ENCODE measurements at places on chromosomes 11 and 22. TPM values are rescaled to one million over a fixed set of nuclear protein-coding genes. Genes with fewer than 3 reads are reported as not detected.

- no peaks in the 10 kb centered on the region for H3K27me3 ChIP-seq
- no peak for DNase-seq
- no peaks in the 10 kb centered on the region for H3K36me3 ChIP-seq
- H3K27ac ChIP-seq: no peak overlapping the region
- peak overlapping the region; percentile 93 for H3K4me3 ChIP-seq
These were observed 1.4 kb downstream of the PI4KA start for GRCh38 chr22:20857247-20857643.

- H3K4me1 ChIP-seq: peaks cover 17% of the 10 kb centered on the region
- no peak overlapping the region for H3K4me3 ChIP-seq
- no peak overlapping the region for H3K27ac ChIP-seq
- no peak for DNase-seq
- no peaks in the 10 kb centered on the region for H3K27me3 ChIP-seq
- H3K36me3 ChIP-seq: no peaks in the 10 kb centered on the region
These were observed 174.5 kb upstream of the NTM start for GRCh38 chr11:131195661-131196517.

DNA sequence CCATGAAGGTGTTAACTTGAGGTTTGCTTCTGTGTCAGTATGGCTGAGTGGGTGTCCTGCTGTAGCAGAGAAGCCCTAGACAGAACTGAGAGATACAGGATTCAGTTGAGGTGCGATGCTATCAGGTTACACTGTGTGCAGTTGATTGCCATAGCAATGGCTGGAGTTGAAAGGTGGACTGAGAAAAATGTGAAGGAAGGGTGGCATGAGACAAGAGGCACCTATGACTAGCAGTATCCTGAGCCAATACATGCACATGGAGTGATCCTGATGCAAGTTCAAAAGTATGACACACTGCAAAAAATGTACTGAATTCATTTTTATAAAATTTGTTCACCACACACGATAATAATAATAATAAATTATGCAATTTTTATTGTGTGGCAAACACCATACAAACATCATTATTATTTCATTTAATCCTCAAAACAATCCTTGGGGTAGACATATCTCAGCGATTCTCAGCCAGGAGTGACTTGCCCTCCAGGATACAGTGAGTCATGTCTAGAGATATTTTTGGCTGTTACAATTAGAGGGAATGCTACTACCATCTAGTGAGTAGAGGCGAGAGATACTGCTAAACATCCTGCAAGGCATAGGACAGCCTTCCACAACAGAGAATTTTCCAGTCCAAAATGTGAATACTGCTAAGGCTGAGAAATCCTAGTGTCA, 3.9 kb upstream of the PIWIL4 start:
- no peaks in the 10 kb centered on the region for H3K36me3 ChIP-seq
- no peaks in the 10 kb centered on the region for H3K27me3 ChIP-seq
- no peak for DNase-seq
- H3K4me1 ChIP-seq: peaks cover 25% of the 10 kb centered on the region

DNA sequence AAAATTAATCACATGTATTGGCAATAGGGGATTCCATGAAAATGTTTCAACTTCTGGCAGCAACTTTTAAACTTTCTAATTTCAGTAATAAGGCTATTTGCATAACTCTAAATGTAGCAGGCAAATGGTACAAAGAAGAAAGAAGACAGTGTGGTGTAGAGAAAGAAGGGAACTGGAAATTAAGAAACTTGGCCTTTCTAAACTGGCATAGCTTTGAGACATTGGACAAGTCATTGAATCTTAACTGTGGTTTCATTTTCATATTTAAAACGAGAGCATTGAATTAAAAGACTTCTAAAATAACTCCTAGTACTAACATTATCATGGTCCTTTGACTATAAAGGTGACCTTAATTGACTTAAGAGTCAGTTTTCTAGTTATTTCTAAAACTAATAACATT, 125.0 kb downstream of the UVRAG start:
- no peak overlapping the region for H3K4me3 ChIP-seq
- H3K36me3 ChIP-seq: no peaks in the 10 kb centered on the region
- no peaks in the 10 kb centered on the region for H3K27me3 ChIP-seq
- no peak for DNase-seq

Gene NEFH
- total RNA-seq: 3.9 TPM

GRCh38 chr11:14242187-14242586, 116.8 kb downstream of the RRAS2 start:
- peaks cover 6% of the 10 kb centered on the region for H3K27me3 ChIP-seq
- no peak overlapping the region for H3K4me3 ChIP-seq
- H3K4me1 ChIP-seq: peaks cover 16% of the 10 kb centered on the region
- DNase-seq: no peak
- no peaks in the 10 kb centered on the region for H3K36me3 ChIP-seq

DNA sequence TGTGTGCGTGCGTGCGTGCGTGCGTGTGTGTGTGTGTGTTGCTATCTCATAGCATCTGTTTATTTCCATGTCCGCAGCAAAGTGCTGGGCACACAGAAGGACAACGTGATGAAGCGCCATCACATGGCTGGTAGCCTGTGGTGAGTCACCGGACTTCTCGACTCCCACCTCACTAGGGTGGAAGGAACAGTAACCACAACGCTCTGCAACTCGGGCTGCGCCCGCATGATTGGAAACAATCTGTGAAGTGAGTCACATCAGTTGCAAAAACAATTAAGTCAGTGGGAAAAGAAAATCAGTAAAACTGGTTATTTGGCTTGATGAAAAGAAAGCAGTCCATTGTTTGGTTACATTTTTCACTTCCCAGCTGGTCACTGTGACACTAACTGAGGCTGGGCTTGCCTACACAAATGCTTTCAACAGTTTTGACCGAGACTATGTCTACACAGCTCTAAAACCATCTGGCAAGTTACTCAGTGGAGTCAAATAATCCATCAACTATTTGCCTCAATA, 437.3 kb upstream of the CADM1 start:
- no peak overlapping the region for H3K4me3 ChIP-seq
- DNase-seq: no peak
- H3K27me3 ChIP-seq: no peaks in the 10 kb centered on the region
- H3K4me1 ChIP-seq: no peaks in the 10 kb centered on the region
- H3K27ac ChIP-seq: no peak overlapping the region

Gene TRPM5
- total RNA-seq: 0.09 TPM

GRCh38 chr11:57905439-57905838, 118.2 kb upstream of the OR9Q1 start:
- no peaks in the 10 kb centered on the region for H3K4me1 ChIP-seq
- peaks cover 10% of the 10 kb centered on the region for H3K27me3 ChIP-seq
- DNase-seq: no peak
- H3K4me3 ChIP-seq: no peak overlapping the region
- no peak overlapping the region for H3K27ac ChIP-seq
- no peaks in the 10 kb centered on the region for H3K36me3 ChIP-seq

DNA sequence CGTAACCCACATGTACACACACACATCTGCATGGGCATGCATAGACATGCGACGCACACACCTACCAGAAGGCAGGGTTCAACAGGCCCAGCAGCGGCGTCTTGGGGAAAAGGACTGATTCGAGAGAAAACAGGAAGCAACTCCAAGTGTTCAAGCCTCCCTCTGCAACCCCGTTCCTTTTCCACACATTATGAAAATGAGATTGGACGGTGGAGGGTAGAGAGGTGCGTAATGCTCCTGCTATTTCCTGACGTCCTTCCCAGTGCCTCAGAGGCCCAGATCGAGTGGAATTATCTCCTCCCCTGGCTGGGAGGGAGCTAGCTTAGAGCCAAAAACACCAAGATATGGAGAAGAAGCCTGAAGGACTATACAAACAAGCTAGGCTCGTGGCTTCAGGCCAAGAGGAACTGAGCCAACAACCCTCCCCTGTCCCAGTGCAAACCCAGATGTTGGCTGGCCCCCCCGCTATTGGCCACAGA, 289.2 kb downstream of the MN1 start:
- no peak overlapping the region for H3K4me3 ChIP-seq
- peaks cover 11% of the 10 kb centered on the region for H3K27me3 ChIP-seq

GRCh38 chr11:22753416-22753815, 76.2 kb downstream of the SVIP start:
- H3K27ac ChIP-seq: no peak overlapping the region
- H3K4me3 ChIP-seq: no peak overlapping the region
- H3K36me3 ChIP-seq: no peaks in the 10 kb centered on the region

- H3K4me3 ChIP-seq: no peak overlapping the region
- H3K36me3 ChIP-seq: peaks cover 21% of the 10 kb centered on the region
- no peaks in the 10 kb centered on the region for H3K27me3 ChIP-seq
- DNase-seq: no peak
These were observed 25.9 kb downstream of the RAB6A start for GRCh38 chr11:73734993-73735392.

DNA sequence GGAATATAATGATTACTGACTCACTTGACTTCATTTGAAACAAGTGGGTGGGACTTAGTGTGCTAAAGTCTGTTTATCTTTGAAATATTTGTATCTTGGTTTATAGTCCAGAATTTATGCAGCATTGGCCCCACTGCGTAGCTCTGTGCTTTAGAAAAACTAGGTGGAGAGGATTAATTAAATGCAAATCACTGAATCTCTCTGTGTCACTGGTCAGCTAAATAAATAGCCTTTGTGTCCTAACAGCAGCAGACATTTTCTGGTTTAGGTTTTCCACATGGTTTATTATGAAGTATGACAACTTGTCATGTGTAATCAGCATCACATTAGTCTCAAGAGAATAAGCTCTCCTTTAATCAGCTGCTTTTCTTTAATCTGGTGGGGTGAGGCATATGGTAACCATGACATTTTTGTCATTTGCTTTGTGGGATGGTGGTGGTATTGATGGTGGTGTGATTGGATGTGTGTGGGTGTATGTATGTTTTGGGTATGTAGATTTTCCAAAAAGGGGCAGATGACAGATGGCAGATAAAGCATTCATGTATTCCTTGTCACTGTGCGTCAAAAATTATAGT, 33.9 kb downstream of the BCL2L13 start:
- H3K27ac ChIP-seq: no peak overlapping the region
- no peaks in the 10 kb centered on the region for H3K27me3 ChIP-seq
- H3K36me3 ChIP-seq: peaks cover 3% of the 10 kb centered on the region
- DNase-seq: no peak
- no peak overlapping the region for H3K4me3 ChIP-seq

- H3K27me3 ChIP-seq: peaks cover 28% of the 10 kb centered on the region
- H3K27ac ChIP-seq: no peak overlapping the region
- peak overlapping the region; percentile 87 for H3K4me3 ChIP-seq
- H3K36me3 ChIP-seq: no peaks in the 10 kb centered on the region
These were observed 758 bp downstream of the MCAM start for GRCh38 chr11:119316016-119316728.

DNA sequence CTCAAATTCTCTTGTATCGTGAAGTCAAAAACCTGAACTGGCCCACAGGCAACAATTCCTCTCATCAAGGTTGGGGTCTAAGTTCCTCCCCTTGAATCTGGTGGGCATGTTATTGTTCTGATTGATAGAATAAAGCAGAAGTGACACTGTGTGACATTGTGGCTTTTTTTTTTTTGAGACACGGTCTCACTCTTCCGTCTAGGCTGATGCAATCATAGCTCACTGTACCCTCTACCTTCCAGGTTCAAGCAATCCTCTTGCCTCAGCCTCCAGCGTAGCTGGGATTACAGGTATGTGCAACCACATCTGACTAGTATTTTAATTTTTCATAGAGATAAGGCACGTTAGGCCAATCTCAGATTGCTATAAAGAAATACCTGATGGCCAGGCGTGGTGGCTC, 8.9 kb upstream of the PELI3 start:
- no peak for DNase-seq
- no peaks in the 10 kb centered on the region for H3K36me3 ChIP-seq
- H3K27me3 ChIP-seq: peaks cover 32% of the 10 kb centered on the region
- H3K4me3 ChIP-seq: no peak overlapping the region

Gene OTOG
- not detected for total RNA-seq

- H3K27ac ChIP-seq: no peak overlapping the region
- no peaks in the 10 kb centered on the region for H3K4me1 ChIP-seq
- H3K4me3 ChIP-seq: no peak overlapping the region
- DNase-seq: no peak
- H3K36me3 ChIP-seq: no peaks in the 10 kb centered on the region
- H3K27me3 ChIP-seq: peaks cover 2% of the 10 kb centered on the region
These were observed 54.7 kb upstream of the SLC6A5 start for GRCh38 chr11:20544603-20545237.

GRCh38 chr22:19120829-19121630, 1.2 kb downstream of the DGCR2 start:
- no peaks in the 10 kb centered on the region for H3K27me3 ChIP-seq
- H3K27ac ChIP-seq: peak overlapping the region; percentile 50
- peaks cover 36% of the 10 kb centered on the region for H3K4me1 ChIP-seq
- no peaks in the 10 kb centered on the region for H3K36me3 ChIP-seq
- peak overlapping the region; percentile 94 for H3K4me3 ChIP-seq
- DNase-seq: no peak

DNA sequence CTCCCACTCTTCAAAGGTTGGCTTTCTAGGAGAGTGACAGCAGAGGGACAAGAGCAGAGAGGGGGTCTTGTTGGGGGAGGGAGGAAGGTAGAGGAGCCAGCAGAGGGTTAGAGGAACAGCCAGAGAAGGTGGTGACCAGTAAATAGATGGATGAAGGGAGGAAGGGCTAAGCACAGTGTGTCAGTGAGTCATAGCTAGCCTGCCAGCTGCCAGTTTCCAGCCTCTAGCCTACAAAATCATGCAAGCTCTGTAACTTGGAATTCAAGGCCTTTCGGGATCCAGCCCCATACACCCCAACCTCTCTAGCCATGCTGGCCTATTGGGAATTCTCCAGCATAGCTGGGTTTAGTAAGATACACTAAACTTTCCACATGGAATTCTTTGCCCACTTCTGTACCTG, 147.4 kb upstream of the TEAD1 start:
- DNase-seq: no peak
- H3K4me1 ChIP-seq: no peaks in the 10 kb centered on the region
- no peaks in the 10 kb centered on the region for H3K36me3 ChIP-seq
- H3K27me3 ChIP-seq: no peaks in the 10 kb centered on the region
- no peak overlapping the region for H3K4me3 ChIP-seq

- no peak overlapping the region for H3K4me3 ChIP-seq
- H3K36me3 ChIP-seq: no peaks in the 10 kb centered on the region
- peaks cover 6% of the 10 kb centered on the region for H3K27me3 ChIP-seq
- no peak for DNase-seq
- no peak overlapping the region for H3K27ac ChIP-seq
These were observed 38.6 kb upstream of the MMP13 start for GRCh38 chr11:102994105-102994504.
